ENCODE measurements at places on chromosomes 13 and 19.

DNA sequence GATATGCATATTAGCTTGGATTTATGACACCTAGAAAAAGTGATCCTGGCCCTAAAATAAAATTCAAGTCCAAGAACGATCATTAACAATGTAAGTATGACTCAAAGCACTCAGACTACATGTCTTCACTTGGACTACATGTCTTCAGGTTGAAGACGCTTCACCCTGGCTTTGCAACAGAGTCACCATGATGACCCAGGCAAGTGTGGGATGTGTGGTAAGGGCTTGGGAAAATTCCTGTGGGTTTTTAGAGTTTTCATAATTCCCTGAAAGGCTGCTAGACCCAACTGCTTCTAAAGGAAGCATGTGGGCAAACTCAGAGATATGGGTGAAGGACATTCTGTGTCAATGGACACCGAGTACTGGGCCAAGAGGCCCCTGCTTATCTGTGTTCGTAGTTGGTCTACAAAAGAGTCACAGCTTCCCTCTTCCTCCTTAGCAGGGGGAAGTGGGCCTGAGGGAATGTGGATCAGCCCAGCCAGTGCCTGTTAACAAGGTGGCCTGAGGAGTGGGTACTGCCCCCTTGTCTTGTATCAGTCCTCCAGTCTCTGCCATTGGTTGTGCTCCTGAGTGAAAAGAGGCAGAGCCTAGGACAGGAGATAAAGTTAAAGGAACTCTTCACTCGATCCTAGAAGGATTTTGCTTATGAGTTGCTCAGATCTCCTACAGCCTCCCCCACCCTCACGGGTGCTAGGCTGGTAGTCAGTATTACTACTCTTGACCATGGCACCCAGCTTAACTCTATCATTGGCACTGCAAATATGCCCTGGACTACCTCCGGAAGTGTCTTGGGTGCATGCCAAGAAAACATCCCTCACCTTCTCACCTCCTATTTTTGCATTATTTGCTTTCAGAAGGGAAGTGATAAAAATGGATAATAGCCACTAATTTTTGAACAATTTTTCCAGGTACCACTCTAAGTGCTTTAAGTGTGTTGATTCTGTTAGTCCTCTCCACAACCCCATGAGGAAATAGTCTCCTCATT lies 406.3 kb downstream of the COG6 start:
- no peak for DNase-seq

DNA sequence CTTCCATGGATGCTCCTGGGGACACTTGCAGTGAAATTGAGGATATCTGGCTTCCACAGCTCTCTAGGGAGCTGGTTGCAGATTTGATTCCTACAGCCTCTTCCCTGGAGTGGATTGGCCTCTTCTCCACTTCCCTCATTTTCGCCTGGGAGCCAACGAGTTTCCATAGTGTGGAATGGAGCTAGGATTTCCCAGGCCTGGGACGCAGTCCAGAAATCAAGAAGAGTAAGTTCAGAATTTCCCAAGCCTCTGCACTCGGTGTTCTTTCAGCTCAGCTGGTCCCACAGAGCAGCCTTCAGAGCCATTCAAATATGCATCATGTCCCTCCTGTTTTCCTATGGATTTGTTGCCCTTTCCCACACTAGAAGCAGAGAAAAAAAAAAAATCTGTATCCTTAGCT lies 68.2 kb downstream of the RAP2A start:
- no peak for DNase-seq

DNA sequence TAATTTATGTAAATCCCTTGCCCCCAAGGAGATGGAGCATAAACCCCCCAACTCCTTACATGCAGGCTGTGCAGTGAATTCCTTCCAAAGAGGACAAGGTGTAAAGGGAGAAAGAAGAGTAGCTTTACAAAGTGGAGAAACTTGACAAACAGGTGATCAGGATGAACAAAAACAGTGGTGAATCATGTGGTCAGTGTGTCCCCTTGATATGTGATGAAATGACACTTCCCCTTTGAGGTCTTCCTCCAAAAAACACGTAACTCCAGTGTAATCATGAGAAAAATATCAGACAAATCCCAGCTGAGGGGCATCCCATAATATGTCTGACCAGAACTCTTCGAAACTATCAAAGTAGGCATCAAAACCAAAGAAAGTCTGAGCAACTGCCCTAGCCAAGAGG lies 29.5 kb upstream of the AKT2 start:
- no peak for DNase-seq

DNA sequence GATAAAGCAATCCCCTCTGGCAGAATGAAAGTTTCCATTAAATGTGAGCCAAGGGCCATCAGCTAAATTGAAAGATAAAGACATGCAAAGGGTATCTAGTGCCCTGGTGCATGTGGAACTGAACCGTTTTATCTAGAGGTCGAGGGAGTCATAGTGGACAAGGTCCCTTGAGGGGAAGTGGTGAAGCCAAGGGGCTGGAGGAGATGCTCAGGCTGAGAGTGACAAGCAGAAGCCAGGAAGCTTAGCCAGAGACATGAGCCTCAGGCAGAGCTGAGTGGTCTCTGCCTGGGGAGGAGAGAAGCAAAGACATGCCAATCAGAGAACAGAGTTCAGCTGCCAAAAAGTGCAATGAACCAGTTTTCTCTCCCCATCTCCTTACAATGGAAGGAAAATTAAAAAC lies 68.1 kb upstream of the SLC10A2 start:
- DNase-seq, result no peak

DNA sequence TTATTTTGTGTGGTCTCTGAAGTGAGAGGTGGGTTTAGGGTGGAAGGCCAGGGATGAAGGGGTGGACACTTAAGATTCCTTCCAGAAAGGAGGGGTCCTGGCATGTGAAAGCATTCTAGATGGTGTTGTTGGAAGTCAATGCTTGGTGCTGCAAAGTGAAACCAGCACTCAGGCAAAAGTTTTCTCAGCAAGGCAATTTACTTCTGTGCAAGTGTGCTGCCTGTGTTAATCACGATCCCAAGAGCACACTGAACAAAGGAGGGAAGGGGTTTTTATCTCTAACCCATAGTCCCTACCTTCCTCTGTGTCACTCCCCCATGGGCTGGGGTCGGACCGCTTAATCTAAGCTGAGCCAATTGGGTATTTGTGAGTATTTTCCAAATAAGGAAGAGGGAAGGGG lies 1.3 kb downstream of the ZNF134 start:
- no peak for DNase-seq

DNA sequence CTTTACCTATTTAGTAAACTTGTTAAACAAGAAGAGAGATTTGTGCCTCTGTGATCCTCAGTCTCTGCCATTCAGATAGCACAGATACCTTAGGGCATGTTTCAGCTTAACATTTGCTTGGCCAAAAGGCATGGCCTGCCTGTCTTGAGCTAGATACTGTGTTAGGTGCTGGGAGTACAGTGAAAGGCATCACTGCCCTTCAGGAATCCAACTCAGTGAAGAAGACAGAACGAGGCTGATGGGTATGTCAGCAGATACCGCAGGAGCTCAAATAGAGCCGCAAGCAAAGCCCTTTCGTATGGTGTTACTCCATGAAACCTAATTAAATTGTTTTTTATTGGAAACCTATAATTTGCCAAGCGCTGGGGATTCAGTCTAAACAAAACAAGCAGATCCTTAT lies 12.9 kb downstream of the ZNF507 start:
- no peak for DNase-seq

GRCh38 chr19:48946463-48947257 lies 8.0 kb upstream of the BAX start:
- no peak for DNase-seq

DNA sequence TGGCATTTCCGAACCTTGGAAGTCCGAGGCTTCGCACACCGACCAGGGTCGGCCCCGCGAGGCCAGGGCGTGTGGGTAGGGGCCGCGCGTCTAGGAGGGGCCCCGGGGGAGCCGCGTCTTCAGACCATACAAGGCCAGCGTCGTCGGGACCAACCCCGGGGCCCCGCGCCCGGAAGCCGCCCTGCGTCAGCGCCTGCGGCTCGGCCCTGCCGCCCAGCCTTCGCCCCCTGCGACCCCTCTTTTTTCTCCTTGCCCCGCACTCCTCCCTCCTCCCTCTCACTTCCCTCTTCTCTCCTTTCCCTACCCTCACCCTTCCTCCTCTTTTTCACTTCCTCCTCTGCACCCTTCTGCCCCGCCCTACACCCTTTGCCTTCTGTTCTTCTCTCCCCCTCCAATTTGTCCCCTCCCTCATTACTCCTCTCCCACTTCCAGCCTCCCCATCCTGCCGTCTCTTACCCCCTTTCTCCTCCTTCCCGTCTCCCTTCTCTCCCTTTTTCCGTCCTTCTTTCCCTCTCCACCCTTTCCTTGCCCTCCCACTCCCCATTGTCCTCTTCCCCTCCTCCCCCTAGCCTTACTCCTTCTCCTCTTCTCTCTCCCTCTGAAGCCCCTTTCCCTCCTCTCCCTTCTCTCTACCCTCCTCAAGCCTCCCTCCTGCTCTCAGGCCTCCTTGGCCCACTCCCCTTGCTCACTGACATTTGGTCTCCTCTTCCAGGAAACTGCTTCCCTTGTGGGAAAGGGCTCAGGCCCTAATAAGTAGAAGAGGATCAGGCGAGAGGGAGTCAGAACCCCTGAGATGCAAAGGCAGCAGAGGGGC lies 2.2 kb upstream of the PLEKHG2 start:
- no peak for DNase-seq

DNA sequence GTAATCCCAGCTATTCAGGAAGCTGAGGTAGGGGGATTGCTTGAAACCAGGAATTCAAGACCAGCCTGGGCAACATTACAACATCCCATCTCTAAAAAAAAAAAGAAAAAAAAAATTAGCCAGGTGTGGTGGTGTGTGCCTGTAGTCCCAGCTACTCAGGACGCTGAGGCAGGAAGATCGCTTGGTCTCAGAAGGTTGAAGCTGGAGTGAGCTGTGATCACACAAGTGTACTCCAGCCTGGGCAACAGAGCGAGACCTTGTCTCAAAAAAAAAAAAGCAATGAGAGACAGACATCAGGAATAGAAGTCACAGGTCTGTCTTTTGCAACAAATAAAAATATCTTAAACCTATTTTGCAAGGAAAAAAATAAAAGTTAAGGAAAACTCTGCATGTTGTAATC lies 23.3 kb downstream of the TMEM38A start:
- DNase-seq, result no peak

DNA sequence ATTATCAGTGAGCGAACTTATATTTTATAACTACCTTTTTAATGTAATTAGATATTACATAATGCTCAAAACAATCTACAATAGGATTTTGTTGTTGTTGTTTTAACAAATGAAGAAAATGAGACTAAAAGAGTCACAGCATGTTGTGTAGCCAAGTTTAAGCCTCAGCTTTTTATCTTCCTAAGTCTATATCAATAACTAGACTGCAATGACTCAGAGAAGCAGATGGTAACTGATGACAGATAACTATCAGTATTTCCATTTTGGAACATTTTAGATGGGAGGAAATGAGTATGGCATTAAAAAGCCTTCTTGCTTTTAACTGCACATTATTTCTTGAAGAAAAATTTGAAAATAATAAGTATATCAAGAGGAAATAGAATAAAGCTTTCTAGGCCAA lies 825.2 kb downstream of the SLITRK1 start:
- no peak for DNase-seq

- no peak for DNase-seq
Measured at GRCh38 chr13:39803851-39804250, 148.4 kb downstream of the COG6 start.

DNA sequence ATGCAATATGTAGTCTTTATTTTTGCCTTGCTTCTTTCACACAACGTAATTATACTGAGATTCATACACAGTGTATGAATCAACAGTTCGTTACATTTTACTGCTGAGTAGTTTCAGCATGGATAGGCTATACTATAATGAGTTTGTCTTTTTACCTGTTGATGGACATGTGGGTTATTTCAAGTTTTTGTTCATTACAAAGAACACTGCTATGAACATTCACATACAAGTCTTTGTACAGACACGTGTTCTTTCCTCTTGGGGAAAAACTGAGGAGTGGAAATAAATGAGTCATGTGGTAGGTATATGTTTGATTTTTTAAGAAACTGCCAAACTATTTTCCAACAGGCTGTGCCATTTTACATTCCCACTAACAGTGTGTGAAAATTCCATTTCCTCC lies 35.1 kb downstream of the ENOX1 start:
- DNase-seq, result no peak

DNA sequence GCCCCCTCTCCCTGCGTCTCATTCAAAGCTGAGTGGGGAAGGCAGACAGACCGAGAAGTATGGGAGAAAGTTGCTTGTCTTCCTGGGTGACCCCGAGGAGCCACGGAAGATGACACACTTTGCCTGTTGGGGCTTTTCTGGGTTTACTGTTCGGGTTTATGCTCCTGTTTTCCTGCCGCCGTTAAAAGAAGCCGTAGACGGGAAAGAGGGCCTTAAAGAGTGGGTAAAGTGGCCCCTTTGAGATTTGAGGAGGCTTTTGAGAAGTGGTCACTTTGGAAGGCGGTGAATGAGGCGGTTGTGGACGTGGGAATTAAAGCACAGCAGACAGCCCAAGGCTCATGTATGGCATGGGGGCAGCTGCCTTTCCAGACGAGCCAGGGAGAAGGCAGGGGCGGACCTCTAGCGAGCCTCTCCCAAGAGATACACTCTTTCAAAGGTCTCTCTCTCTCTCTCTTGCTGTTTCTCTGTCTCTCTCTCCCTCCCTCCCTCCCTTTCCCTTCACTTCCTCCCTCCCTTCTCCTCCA lies 493 bp upstream of the LHFPL6 start:
- DNase-seq, result no peak

- no peak for DNase-seq
Measured at GRCh38 chr19:41350735-41351338, 2.9 kb downstream of the TGFB1 start.

- peak; percentile 49 for DNase-seq
Measured at GRCh38 chr19:3801412-3802096, 15.4 kb upstream of the MATK start.

- DNase-seq, result peak; percentile 12
Measured at GRCh38 chr19:52734331-52734892, 432 bp downstream of the ZNF611 start.

DNA sequence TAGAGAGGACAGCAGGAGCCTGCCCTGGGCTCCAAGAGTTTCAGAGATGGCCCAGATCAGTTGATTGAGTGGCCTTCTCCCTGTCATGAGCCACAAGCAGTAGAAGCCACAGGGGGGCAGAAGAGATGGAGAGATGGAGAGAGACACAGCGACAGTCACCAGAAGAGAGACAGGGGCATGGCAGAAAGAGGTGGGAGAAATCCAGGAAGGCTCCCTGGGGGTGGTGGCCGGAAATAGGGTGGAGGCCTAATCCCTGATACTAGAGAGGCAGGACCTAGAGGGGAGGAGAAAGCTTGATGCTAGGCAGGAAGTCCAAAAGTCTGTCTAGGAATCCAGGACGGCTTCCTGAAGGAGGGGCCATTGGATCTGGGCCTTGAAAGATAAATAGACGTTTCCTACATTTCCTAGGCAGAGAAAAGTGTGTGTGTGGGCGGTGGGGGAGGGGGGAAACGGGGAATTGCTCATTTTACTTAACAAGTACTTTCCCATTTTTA lies 9.6 kb upstream of the TPM4 start:
- peak; percentile 41 for DNase-seq

- DNase-seq, result no peak
Measured at GRCh38 chr13:48626726-48627451, 26.8 kb upstream of the CYSLTR2 start.

DNA sequence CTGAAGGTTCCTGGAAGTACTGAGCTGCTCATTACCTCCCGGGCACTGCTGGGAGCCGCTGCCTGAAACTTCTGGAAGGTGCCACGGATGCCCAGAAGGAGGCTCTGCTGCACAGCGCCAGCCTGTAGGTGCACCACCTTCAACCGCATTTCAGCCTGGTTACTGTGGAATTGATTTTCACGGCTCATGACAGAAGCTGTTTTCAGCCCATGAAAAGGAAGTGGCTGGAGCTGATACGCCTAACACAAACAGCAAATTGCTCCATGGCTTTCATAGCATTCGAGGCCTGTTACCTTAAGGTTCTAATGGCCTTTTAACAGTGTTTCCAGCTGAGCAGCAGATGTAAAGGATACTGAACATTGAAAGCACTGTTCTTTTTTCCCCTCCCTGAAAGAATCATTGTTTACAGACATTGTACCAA lies 22.0 kb downstream of the GPC6 start:
- DNase-seq, result no peak

Data from activated T-cell treated with anti-CD3 and anti-CD28 coated beads for 48 hours (primary cell).